Suppressor macrophage (primary cell): ENCODE measurements at places on chromosomes 12 and 14.

GRCh38 chr14:101873991-101874390 is 90.4 kb upstream of the DYNC1H1 start:
- peak; percentile 52 for DNase-seq

GRCh38 chr12:115697340-115697739 is 580.2 kb downstream of the MED13L start:
- DNase-seq = no peak

DNA sequence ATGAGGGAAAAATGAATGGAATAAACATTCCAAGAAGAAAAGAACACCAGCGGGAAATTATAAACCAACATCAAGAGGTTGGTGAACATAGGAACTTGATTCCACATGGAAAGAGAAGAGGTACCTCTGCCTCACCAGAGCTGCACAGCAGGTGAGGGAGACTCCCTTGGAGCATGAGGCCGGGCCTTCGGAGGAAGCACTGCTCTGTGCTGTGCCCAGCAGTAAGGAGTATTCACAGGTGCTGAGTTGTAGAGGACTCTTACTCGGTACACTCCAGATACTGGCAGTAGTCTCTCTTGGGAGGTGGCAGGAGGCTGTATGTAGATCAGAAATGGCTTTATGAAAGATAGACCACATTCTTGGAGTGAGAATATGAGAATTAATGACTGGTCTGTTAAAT is 76.0 kb downstream of the NPAS3 start:
- DNase-seq = no peak

DNA sequence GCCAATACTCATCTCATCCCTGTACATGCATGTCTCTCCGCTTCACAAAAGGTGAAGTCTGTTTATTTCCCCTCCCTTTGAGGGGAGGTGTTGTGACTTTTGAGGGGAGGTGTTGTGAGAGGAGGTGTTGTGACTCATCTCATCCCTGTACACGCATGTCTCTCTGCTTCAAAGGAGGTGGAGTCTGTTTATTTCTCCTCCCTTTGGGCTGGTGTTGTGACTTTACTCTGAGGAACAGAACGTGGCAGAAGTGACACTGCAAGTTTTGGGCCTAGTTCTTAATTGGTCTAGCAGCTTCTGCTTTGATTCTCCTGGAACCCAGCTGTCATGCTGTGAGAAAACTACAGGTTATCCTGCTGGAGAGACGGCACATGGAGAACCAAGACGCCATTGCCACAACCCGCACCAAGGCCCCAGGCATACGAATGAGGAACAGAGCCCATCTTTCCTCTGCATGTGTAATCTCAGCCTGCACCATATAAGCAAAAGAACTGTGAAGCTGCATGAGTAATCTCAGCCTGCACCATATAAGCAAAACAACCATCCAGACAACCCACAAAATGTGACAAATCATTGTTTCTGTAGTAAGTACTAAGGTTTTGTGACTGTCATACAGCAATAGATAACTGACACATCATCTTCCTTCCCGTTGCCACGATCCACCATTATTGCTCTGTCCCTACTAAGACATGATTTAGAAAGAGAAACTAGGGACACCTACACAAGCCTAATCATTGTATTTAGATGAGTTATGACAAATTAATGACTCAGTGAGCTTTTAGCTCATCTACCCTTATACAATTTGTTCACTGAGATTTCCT is 30.0 kb downstream of the GALNT4 start:
- peak; percentile 13 for DNase-seq

GRCh38 chr14:61103541-61104339 is 122.7 kb downstream of the SLC38A6 start:
- peak; percentile 87 for DNase-seq

GRCh38 chr14:81982046-81982445 is 448.4 kb upstream of the SEL1L start:
- DNase-seq = no peak

GRCh38 chr14:54840336-54840735 is 62.3 kb downstream of the GCH1 start:
- DNase-seq = no peak

GRCh38 chr14:89226801-89227495 is 190.1 kb downstream of the FOXN3 start:
- DNase-seq = no peak

GRCh38 chr12:12719496-12719895 is 2.3 kb downstream of the CDKN1B start:
- DNase-seq = peak; percentile 87
